ENCODE measurements at places on chromosomes 2 and 18. TPM values are rescaled to one million over a fixed set of nuclear protein-coding genes. Genes with fewer than 3 reads are reported as not detected.
A peak's percentile ranks its signal among the peaks of the same experiment; 100 is the strongest.

Gene SOX11
- total RNA-seq: 19.2 TPM

Gene NCL
- 603 TPM for total RNA-seq

Gene AMER3
- total RNA-seq: not detected

DNA sequence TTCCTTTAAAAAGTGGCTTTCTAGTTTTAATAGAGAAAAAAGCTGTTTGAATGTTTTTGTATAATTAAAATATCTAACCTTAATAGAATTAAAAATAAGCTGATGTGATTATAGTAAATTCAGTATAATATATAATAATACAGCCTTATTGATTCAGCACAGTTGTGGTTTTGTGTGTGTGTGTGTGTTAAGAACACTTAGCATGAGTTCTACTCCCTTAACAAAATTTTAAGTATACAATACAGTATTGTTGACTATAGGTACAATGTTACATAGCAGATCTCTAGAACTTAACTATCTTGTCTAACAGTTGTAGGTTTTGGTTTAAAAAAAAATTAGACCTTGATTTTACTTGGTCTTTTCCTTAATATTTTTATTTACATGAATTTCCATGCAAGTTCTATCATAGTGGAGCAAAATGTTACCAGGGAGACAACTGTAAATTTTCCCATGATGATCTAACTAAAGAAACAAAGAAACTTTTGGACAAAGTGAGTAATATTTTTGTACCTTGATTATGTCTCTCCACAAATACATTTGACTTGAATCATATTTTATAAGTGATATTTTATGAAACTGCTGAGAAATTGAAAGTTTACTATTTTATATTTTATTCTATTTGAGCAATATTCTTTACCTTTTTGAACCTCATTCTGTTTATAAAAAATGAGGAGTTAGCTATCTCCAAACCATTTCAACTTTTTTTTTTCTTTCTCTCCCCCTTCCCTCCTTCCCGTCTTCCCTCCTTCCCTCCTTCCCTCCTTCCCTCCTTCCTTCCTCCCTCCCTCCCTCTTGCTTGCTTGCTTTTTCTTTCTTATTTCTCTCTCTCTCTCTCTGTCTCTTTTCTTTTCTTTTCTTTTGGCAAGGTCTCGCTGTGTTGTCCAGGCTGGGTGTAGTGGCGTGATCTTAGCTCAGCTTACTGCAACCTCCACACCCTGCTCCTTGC lies 46.3 kb downstream of the ZC3H6 start:
- no peak overlapping the region for H3K4me3 ChIP-seq
- H3K27ac ChIP-seq: peak overlapping the region; percentile 80
- peak; percentile 38 for DNase-seq
- no peaks in the 10 kb centered on the region for H3K36me3 ChIP-seq
- peaks cover 4% of the 10 kb centered on the region for H3K4me1 ChIP-seq

- H3K4me1 ChIP-seq: peaks cover 7% of the 10 kb centered on the region
- no peak overlapping the region for H3K4me3 ChIP-seq
- no peaks in the 10 kb centered on the region for H3K27me3 ChIP-seq
- peak; percentile 62 for DNase-seq
Measured at GRCh38 chr2:227657199-227657845, 9.3 kb upstream of the SCYGR5 start.

DNA sequence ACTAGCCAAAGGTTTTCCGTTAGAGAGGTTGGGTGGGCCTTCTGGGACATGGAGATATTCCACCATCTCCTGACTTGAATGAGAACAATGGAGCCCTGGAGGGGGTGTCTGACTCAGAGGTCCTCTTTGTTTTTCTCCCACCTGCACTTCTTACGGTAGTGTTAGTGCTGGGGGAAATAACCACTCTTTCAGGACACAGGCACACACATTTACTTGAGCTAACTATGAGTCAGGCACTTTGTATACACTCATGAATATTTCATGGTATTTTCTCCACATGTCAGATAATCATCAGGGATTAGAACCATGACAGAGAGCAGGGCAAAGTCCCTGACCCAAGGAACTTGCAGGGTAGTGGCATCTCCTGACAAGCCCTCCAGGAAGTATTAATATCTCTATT lies 439.1 kb downstream of the TSN start:
- no peaks in the 10 kb centered on the region for H3K4me1 ChIP-seq
- H3K4me3 ChIP-seq: no peak overlapping the region
- no peaks in the 10 kb centered on the region for H3K27me3 ChIP-seq
- no peak for DNase-seq
- no peak overlapping the region for H3K27ac ChIP-seq

- H3K4me1 ChIP-seq: peaks cover 7% of the 10 kb centered on the region
- DNase-seq: no peak
- no peaks in the 10 kb centered on the region for H3K36me3 ChIP-seq
- H3K4me3 ChIP-seq: no peak overlapping the region
Measured at GRCh38 chr2:33441235-33441810, 35.1 kb upstream of the RASGRP3 start.

Data from astrocyte (in vitro differentiated cells and primary cell).